Activated CD4-positive, alpha-beta T cell treated with anti-CD3 and anti-CD28 coated beads, Interleukin-2, amount 50 U/mL, for 48 hours (primary cell): ENCODE measurements at places on chromosomes 11 and 22.
A peak's percentile ranks its signal among the peaks of the same experiment; 100 is the strongest.

- no peak for DNase-seq
These were observed 1.3 kb downstream of the CTSW start for GRCh38 chr11:65880844-65881421.

- DNase-seq, result no peak
These were observed 64.4 kb downstream of the INSC start for GRCh38 chr11:15179167-15179566.

DNA sequence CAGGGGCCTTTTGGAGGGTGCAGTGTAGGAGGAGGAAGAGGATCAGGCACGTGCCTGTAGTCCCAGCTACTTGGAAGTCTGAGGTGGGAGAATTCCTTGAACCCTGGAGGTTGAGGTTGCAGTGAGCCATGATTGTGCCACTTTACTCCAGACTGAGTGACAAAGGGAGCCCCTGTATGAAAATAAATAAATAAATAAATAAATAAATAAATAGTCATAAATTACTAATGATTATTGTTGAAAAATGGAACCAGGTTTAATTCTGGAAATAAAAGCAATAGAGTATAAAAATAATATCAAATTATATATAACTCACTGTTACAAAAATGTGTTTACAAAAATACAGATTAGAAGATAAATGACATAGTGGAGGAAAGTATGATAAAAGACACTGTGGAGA lies 37.9 kb downstream of the GRIA4 start:
- DNase-seq, result no peak

- DNase-seq, result no peak
These were observed 19.0 kb upstream of the CCDC134 start for GRCh38 chr22:41781507-41781906.

GRCh38 chr22:41687901-41688364 lies 734 bp downstream of the SNU13 start:
- DNase-seq, result peak; percentile 27

DNA sequence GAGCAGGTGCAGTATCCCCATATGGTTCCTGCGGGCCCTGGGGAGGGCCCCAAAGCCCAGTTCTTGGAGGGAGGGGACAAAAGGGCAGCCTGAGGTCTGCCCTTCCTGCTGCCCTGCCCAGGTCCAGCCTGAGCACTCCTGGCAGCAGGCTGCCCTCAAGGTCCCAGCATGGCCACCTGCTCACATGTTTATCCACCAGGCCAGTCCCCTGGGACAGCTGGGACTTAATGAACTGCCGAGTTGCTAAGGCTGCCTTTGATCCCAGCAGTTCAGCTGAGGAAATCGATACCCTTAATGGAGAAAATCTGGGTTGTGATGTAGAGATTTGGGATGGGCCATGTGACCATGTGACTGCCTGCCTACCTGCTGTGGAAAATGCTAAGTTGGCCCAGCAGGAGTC lies 146.2 kb downstream of the TRIM29 start:
- no peak for DNase-seq

GRCh38 chr11:35064114-35064800 lies 74.7 kb upstream of the CD44 start:
- no peak for DNase-seq

GRCh38 chr11:2772544-2773031 lies 72.8 kb upstream of the KCNQ1OT1 start:
- DNase-seq, result peak; percentile 40
